ENCODE measurements at places on chromosomes 7 and 10. TPM values are rescaled to one million over a fixed set of nuclear protein-coding genes. Genes with fewer than 3 reads are reported as not detected.

DNA sequence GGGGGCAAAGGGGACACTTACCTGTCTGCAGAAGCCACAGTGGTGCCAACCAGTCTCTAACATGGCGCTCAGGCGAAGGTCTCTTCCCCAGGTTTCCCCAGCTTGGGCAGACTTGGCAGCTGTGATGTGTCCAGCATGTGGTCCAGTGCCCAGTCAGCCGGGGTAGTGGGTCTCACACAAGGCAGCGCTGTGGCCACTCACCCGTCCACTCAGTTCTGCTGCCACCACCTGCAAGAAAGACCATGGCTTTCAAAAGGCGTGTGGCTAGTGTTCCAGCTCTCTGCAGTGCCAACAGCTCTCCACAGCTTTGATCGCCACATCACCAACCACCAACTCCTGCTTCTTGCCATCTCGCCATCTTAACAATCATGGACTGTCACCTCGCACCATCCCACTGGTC, 259.6 kb downstream of the USP6NL start:
- H3K36me3 ChIP-seq = peaks cover 2% of the 10 kb centered on the region
- H3K4me3 ChIP-seq = no peak overlapping the region
- DNase-seq = no peak
- H3K27me3 ChIP-seq = no peaks in the 10 kb centered on the region
- peaks cover 3% of the 10 kb centered on the region for H3K4me1 ChIP-seq

- no peaks in the 10 kb centered on the region for H3K4me1 ChIP-seq
- no peak for DNase-seq
- no peaks in the 10 kb centered on the region for H3K27me3 ChIP-seq
- H3K36me3 ChIP-seq = no peaks in the 10 kb centered on the region
- no peak overlapping the region for H3K27ac ChIP-seq
These were observed 330.6 kb downstream of the MDFIC start for GRCh38 chr7:115252461-115252860.

DNA sequence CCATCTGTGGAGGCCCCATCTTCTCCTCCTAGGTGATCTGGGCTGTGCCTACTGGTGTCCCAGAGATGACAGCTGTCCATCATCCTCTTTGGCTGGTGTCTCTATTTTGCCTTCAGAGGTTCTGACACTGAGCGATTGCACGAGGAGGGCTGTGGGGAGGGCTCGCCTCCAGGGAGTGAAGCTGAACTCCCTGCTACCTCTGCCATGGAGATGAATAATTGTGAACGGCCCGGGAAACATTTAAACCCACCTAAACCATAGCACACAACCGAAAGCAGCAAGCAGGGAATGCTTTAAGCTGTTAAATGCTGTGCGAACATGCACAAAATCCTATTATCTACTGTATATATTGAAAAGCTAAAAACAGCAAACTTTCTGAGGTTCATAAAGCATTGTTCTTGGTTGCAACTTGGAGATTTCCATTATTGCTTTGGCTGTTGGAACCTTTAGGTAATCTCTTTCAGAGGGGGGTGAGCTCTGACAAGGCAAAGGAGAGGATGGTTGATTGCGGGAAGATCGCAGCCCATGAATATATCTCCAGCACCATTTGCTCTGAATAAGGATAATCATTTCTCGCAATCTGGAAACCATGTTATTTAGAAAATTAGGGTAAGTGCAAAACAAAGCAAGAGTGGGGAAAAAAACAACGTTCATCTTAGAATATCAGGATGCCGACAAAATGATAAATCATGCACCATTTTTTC, 507.6 kb downstream of the GALNT17 start:
- no peak overlapping the region for H3K4me3 ChIP-seq
- H3K4me1 ChIP-seq = no peaks in the 10 kb centered on the region
- DNase-seq = no peak
- H3K27ac ChIP-seq = no peak overlapping the region

GRCh38 chr7:93146472-93147141, 1.6 kb downstream of the SAMD9L start:
- peak overlapping the region; percentile 43 for H3K27ac ChIP-seq
- peaks cover 22% of the 10 kb centered on the region for H3K4me1 ChIP-seq
- H3K36me3 ChIP-seq = peaks cover 13% of the 10 kb centered on the region
- peak overlapping the region; percentile 81 for H3K4me3 ChIP-seq

- H3K36me3 ChIP-seq = peaks cover 4% of the 10 kb centered on the region
- DNase-seq = no peak
- no peaks in the 10 kb centered on the region for H3K27me3 ChIP-seq
- H3K27ac ChIP-seq = no peak overlapping the region
- H3K4me3 ChIP-seq = no peak overlapping the region
These were observed 46.3 kb downstream of the PLEKHA8 start for GRCh38 chr7:30074422-30075030.

- H3K4me3 ChIP-seq = no peak overlapping the region
- peaks cover 30% of the 10 kb centered on the region for H3K27me3 ChIP-seq
- peaks cover 22% of the 10 kb centered on the region for H3K4me1 ChIP-seq
These were observed 167.1 kb upstream of the INHBA start for GRCh38 chr7:41869997-41870396.

DNA sequence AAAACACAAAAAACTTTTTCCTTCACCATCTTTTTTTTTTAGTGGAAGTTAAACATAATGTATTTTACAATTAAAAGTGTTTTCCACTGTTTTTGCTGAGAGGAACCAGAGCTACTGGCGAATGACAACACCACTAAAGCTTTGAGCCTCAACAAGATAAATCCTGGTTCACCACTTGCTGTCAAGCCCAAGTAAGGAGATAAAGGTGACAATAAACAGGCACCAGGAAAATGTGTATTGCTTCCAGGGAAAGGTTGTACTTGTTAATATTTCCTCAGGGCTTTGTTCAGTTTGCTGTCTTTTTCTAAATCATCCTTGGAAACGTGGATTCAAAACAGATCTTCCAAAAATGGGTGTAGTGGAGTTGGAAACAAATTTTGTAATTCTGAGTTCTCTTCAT, 109.9 kb upstream of the ANKRD30A start:
- H3K4me1 ChIP-seq = no peaks in the 10 kb centered on the region
- no peak for DNase-seq
- no peaks in the 10 kb centered on the region for H3K36me3 ChIP-seq
- H3K27ac ChIP-seq = no peak overlapping the region

DNA sequence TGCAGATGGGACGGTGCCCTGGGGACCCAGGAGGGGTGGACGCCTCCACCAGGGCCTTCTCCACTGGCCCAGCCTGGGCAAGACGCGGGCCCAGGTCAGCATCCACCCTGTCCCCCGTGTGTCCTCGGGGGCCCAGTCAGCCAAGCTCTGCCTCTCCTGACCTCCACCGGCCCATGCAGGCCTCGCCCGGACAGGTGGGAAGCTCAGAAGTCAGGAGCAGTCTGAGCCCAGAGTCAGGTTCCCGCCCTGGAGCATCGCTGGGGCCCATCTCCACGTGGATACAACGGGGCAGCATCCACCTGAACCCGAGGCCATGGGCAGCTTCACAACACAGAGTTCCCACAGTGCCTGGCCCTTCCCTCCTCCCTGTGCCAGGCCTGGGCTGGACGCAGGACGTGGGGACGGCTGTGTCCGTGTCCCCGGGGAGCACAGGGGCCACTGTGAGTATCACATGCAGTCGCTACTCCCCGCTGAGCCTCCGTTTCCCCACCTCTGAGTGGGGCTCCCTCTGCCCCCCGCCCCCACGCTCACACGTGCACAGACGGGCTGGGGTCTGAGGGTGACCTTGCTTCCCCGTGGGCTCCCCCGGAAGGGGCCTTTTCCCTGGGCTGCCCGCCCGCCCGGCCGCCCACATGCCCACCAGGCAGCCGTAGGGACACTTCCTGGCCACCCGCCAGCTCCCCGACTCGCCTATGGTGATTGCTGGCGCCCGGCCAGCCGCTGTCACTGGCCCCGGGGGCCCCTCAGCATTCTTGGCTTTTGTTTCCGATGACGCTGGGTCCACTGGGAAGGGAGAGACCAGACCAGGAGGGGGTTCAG, 64.3 kb downstream of the PDGFA start:
- H3K4me1 ChIP-seq = peaks cover 16% of the 10 kb centered on the region
- H3K27me3 ChIP-seq = peaks cover 8% of the 10 kb centered on the region
- H3K36me3 ChIP-seq = no peaks in the 10 kb centered on the region
- no peak for DNase-seq
- no peak overlapping the region for H3K27ac ChIP-seq

DNA sequence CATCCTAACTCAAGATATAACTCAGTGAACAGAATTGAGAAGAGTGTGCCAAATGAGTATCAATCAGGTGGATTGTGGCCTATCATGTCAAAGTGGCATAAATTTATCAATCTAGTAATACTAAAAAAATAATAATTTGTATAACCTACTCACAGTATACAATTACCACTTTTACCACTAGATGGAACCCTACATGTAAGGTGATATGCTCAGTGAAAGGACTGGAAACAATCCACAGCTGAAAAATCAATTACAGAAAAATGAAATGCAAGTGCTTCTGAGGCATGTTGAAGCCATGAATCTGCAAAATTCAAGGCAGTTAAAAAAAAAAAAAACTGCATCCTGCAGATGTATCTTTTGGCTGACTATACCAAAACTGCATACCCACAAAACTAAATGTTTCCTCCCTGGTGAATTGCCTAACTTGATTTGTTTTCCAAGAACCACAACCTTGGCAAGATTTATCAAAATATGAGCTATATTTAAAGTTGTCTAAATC, 13.9 kb downstream of the ARHGAP19 start:
- H3K27ac ChIP-seq = no peak overlapping the region
- peaks cover 12% of the 10 kb centered on the region for H3K4me1 ChIP-seq
- H3K27me3 ChIP-seq = no peaks in the 10 kb centered on the region
- no peaks in the 10 kb centered on the region for H3K36me3 ChIP-seq
- no peak for DNase-seq

DNA sequence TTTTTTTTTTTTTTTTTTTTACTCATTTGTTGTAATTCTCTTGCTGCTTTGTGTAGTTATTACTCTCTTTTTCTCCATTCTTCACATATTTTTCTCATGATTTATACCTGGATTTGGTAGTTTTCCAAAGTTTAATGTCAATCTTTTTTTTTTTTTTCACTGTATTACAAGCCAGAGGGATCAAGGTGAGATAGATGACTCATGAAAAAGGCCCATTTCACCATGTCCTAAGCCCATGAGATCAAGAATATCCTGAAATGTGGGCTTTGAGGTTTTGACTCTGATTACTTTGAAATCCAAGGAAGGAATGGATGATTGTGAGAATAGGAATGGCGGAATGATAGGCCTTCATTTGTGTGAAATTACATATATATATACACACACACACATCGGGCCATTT, 31.1 kb downstream of the TAX1BP1 start:
- no peak overlapping the region for H3K4me3 ChIP-seq
- H3K27me3 ChIP-seq = no peaks in the 10 kb centered on the region
- peaks cover 17% of the 10 kb centered on the region for H3K4me1 ChIP-seq
- peaks cover 16% of the 10 kb centered on the region for H3K36me3 ChIP-seq

DNA sequence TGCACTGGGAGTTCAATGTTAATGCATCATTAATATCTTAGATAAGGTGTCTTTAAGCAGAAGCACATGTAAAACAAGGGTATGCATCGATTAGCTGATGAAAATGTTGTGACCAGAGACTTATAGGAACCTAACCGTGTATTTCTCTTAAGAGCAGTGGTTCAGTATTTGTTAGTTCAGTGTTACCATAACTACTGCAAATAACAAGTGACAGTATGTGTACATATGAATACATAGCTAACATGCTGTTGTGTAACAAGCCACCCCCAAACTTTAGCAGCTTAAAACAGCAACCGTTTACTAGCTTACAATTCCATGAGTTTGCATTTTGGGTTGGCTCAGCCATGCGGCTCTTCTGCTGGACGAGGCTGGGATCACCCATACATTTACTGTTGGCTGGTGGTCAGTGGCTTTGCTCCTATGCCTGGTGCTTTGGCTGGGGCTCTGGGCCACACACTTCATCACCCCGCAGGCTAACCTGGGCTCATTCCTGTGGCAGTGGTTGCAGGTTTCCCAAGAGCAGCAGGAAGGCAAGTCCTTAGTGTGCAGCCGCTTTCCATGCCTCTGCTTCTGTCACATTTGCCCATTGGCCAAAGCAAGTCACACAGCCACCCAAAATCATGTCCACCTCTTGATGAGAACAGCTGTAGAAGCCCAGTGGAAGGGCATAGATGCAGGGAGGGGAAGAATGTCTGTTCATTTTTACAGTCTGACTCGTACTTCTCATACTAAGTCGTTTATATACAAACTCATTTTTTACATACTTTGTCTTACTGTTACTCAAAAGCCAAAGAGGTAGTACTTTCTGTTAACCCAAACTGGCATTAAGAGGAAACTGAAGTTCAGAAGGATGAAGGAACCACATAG, 103.3 kb upstream of the GATA3 start:
- H3K27ac ChIP-seq = no peak overlapping the region
- H3K4me3 ChIP-seq = no peak overlapping the region
- H3K27me3 ChIP-seq = no peaks in the 10 kb centered on the region

GRCh38 chr10:96130326-96130995, 364 bp downstream of the ZNF518A start:
- peaks cover 13% of the 10 kb centered on the region for H3K4me1 ChIP-seq
- DNase-seq = peak; percentile 69
- H3K27ac ChIP-seq = peak overlapping the region; percentile 99
- H3K4me3 ChIP-seq = peak overlapping the region; percentile 97
- H3K27me3 ChIP-seq = peaks cover 23% of the 10 kb centered on the region

- H3K36me3 ChIP-seq = no peaks in the 10 kb centered on the region
- H3K27me3 ChIP-seq = no peaks in the 10 kb centered on the region
- no peak for DNase-seq
- no peak overlapping the region for H3K4me3 ChIP-seq
- no peak overlapping the region for H3K27ac ChIP-seq
- no peaks in the 10 kb centered on the region for H3K4me1 ChIP-seq
These were observed 105.9 kb downstream of the SLC37A3 start for GRCh38 chr7:140292438-140292837.

- no peak overlapping the region for H3K4me3 ChIP-seq
- H3K27ac ChIP-seq = no peak overlapping the region
- no peaks in the 10 kb centered on the region for H3K36me3 ChIP-seq
These were observed 6.1 kb upstream of the ACTA2 start for GRCh38 chr10:88958721-88959120.

GRCh38 chr10:131310142-131310541, 1.4 kb downstream of the TCERG1L start:
- no peak for DNase-seq
- no peaks in the 10 kb centered on the region for H3K36me3 ChIP-seq
- H3K4me1 ChIP-seq = peaks cover 5% of the 10 kb centered on the region
- H3K4me3 ChIP-seq = peak overlapping the region; percentile 15
- H3K27ac ChIP-seq = no peak overlapping the region
- H3K27me3 ChIP-seq = peaks cover 43% of the 10 kb centered on the region

GRCh38 chr7:152081088-152081487, 55.6 kb downstream of the GALNT11 start:
- H3K4me1 ChIP-seq = peaks cover 24% of the 10 kb centered on the region
- H3K27ac ChIP-seq = no peak overlapping the region
- no peak for DNase-seq
- H3K4me3 ChIP-seq = no peak overlapping the region

Gene CNTNAP2
- 0.14 TPM for total RNA-seq

Gene UPK3BL1
- total RNA-seq = 9.6 TPM

Gene MICALL2
- 4.2 TPM for total RNA-seq

Gene AGMO
- total RNA-seq = not detected

Gene SLC39A12
- total RNA-seq = not detected

Gene PRLHR
- total RNA-seq = not detected

Gene DENND2A
- not detected for total RNA-seq

Gene LDB3
- 0.10 TPM for total RNA-seq

Gene CYP3A7
- not detected for total RNA-seq

Gene ATE1
- 17.5 TPM for total RNA-seq
